ENCODE measurements at places on chromosomes 11 and 22. TPM values are rescaled to one million over a fixed set of nuclear protein-coding genes. Genes with fewer than 3 reads are reported as not detected.

TUT1 gene
- total RNA-seq: 15.2 TPM

GRCh38 chr11:104883342-104883741, 14.9 kb downstream of the CASP12 start:
- no peak overlapping the region for H3K27ac ChIP-seq
- no peaks in the 10 kb centered on the region for H3K4me1 ChIP-seq
- no peaks in the 10 kb centered on the region for H3K36me3 ChIP-seq

GRCh38 chr11:42315267-42315666, 855.8 kb upstream of the LRRC4C start:
- H3K4me1 ChIP-seq: no peaks in the 10 kb centered on the region
- no peak overlapping the region for H3K27ac ChIP-seq
- H3K4me3 ChIP-seq: no peak overlapping the region
- H3K36me3 ChIP-seq: no peaks in the 10 kb centered on the region

DNA sequence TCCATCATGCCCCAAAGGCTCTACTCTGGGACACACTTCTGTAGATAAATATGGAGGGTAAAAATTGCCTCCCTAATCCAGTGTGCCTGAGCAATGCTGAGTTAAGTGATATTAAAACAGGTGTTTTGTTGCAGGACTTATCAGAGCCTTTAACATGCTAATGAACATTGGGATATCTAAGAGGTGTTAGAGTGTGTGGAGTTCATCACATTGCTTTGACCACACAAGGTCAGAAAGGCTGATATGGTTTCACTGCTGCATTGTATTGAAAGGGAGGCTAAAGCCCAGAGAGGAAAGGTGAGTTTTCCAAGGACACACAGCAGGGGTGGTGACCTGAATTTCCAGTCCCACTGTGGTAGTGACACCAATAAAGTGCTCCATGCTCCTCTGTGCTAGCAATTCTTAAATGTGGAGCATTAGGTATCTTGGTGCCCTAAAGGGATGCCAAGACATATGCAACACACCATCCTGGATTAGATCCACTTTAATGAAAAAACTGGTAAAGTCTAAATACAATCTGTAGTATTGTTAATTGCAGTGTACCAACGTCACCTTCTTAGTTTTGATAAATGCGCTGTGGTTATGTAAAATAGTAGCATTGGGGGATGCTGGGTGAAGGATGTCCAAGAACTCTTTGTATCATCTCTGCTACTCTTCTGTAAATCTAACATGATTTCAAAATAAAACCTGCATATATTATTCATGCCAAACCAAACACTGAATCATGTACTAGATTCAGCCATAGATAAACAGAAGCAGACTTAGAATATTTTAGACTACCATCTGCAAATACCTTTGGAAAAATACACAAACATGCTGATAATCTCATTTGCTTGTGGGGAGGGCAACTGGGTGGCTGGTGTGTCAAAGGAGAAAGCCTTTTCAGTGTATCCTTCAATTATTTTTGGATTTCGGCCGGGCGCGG, 45.8 kb downstream of the MIAT start:
- no peak overlapping the region for H3K4me3 ChIP-seq
- no peaks in the 10 kb centered on the region for H3K36me3 ChIP-seq
- H3K27ac ChIP-seq: no peak overlapping the region
- H3K27me3 ChIP-seq: no peaks in the 10 kb centered on the region
- DNase-seq: no peak
- no peaks in the 10 kb centered on the region for H3K4me1 ChIP-seq

DNA sequence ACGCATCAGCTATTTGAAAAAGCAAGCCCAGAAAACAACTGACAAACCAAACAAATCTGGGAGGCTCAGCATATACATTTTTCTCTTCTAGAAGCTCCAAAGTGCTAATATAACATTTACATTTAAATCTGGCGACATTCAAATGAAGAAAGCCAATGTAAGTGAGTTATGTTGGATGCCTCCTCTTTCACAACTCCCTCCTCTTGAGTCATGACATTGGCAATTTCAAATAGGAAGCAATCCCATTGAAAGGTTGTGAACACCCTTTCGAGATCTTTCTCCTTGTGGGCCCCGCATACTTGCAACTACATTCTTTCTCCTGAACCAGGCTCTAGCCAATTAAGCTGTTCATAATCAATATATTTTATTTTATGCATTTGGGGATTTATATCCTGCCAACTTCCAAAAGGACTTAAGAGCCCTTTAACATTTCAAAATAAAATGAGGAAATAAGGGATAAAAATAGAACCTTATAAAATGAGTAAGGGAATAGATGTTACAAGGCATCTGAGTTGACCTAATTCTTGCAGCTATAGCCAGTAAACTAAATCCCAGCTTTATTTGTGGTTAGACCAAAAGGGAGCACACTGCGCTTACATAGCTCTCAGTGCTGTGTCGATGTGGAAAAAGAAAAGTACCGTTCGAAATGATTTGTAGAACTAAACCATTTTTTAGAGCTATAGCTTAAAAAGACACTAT, 129.5 kb upstream of the SESN3 start:
- H3K36me3 ChIP-seq: no peaks in the 10 kb centered on the region
- no peaks in the 10 kb centered on the region for H3K27me3 ChIP-seq
- no peak overlapping the region for H3K27ac ChIP-seq
- no peaks in the 10 kb centered on the region for H3K4me1 ChIP-seq

- H3K4me3 ChIP-seq: no peak overlapping the region
- DNase-seq: no peak
- H3K27ac ChIP-seq: peak overlapping the region; percentile 1
- no peaks in the 10 kb centered on the region for H3K27me3 ChIP-seq
Observed at GRCh38 chr22:36339171-36340065, 48.3 kb downstream of the MYH9 start.

- H3K4me3 ChIP-seq: no peak overlapping the region
- DNase-seq: no peak
- no peak overlapping the region for H3K27ac ChIP-seq
Observed at GRCh38 chr11:115920092-115920461, 415.9 kb upstream of the CADM1 start.
